ENCODE measurements at places on chromosomes 7 and 10. TPM values are rescaled to one million over a fixed set of nuclear protein-coding genes. Genes with fewer than 3 reads are reported as not detected.

GRCh38 chr7:135160098-135160857 is 10.2 kb downstream of the CYREN start:
- no peak for DNase-seq
- H3K4me1 ChIP-seq: peaks cover 19% of the 10 kb centered on the region
- H3K27me3 ChIP-seq: no peaks in the 10 kb centered on the region
- peaks cover 52% of the 10 kb centered on the region for H3K36me3 ChIP-seq
- H3K27ac ChIP-seq: peak overlapping the region; percentile 14

DNA sequence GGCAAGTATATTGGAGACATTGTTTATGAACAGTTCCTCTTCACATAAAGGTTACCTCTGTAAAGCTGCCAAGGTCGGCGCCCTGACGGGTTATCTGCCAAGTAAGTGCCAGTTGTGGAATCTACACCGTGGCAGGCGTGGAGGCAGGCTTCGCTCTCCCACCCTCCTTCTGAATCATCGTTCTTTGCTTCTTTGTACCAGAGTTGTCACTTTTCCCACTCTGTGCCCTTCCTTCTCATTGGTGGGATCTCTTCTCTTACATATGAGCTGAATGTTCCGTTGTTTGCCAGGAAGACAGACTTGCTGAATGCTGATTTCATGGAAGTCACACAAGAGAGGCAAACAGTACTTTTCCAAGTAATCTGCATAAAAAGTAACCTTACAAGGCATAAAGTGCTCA is 40.6 kb upstream of the PTPRZ1 start:
- H3K36me3 ChIP-seq: no peaks in the 10 kb centered on the region
- DNase-seq: no peak
- H3K4me3 ChIP-seq: no peak overlapping the region

DNA sequence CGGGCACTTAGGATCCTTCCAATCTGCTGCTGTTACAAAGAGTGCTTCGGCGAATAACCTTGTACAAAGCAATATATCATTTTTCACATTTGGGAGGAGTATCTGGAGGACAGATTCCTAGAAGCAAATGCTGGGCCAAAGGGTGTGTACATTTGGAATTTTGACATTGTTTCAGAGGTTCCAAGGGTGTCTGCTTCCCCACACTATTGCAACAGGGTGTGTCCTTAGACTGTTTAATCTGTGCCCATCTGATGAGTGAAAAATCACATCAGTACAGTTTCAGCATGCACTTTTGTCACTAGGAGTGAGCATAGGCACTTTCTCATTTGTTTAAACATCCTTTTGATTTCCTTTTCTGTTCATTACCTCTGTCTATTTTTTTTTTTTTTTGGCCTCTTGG is 8.6 kb upstream of the ELFN1 start:
- no peaks in the 10 kb centered on the region for H3K36me3 ChIP-seq
- H3K27me3 ChIP-seq: peaks cover 56% of the 10 kb centered on the region
- H3K4me1 ChIP-seq: peaks cover 2% of the 10 kb centered on the region
- DNase-seq: no peak
- H3K4me3 ChIP-seq: no peak overlapping the region

DNA sequence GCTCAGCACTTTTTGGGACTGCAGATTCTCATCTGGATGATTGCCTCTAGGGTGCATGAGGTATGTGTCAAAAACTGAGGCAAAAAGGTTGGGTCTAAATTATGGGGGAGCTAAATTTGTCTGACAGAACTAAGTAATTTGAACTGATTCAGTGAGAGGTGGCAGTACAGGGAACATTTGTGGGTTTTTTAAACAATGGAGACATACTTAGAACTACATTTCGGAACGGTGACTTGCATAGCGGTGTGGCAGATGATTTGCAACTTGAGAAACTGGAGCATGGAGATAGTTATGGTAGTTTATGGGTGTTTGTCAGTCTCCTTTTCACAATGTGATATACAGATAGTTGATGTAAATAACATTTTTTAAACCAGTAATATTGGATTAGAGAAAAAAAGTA is 14.6 kb downstream of the TBC1D12 start:
- no peak overlapping the region for H3K4me3 ChIP-seq
- H3K36me3 ChIP-seq: no peaks in the 10 kb centered on the region
- no peaks in the 10 kb centered on the region for H3K27me3 ChIP-seq

GRCh38 chr10:114471906-114472876 is 67.9 kb upstream of the AFAP1L2 start:
- peaks cover 10% of the 10 kb centered on the region for H3K4me1 ChIP-seq
- DNase-seq: no peak
- H3K36me3 ChIP-seq: peaks cover 7% of the 10 kb centered on the region
- no peak overlapping the region for H3K4me3 ChIP-seq
- peak overlapping the region; percentile 65 for H3K27ac ChIP-seq
- no peaks in the 10 kb centered on the region for H3K27me3 ChIP-seq

BCCIP gene
- 69.8 TPM for total RNA-seq

ASIC3 gene
- total RNA-seq: 3.5 TPM

GRCh38 chr7:44983742-44984477 is 5.1 kb upstream of the MYO1G start:
- peaks cover 11% of the 10 kb centered on the region for H3K36me3 ChIP-seq
- H3K4me3 ChIP-seq: peak overlapping the region; percentile 95
- no peaks in the 10 kb centered on the region for H3K27me3 ChIP-seq
- peak overlapping the region; percentile 78 for H3K27ac ChIP-seq
- H3K4me1 ChIP-seq: peaks cover 32% of the 10 kb centered on the region
- DNase-seq: no peak

DNA sequence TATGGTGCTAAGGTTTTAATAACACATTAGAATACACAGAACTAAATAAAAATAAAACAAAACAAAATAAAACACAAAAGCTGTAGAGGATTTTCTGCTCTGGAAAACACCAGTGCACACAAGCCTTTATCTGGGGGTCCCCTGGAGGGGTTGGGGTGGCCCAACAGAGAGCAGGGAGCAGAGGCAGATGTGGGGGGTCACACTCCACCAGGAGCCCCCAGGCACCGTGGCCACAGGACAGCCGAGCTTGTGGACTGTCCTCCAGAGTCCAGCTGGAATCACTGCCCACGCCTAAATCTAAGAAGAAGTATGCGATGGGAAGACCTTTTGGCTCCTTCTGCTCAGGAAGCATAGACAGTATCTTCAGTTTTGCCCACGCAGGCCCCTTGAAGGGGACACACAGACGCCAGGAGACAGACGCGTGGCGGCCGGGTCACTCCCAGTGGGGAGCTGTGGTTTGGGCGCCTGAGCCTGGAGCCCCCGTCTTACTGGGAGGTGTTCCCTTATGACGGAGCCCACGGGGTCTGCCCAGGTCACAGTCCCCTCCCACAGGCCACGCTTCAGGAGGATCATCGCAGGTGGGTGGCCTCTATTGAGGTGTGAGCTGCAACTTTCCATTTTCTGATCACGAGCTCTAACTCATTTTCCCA is 595.0 kb downstream of the PTPRN2 start:
- no peak overlapping the region for H3K4me3 ChIP-seq
- H3K4me1 ChIP-seq: peaks cover 3% of the 10 kb centered on the region
- H3K27me3 ChIP-seq: peaks cover 19% of the 10 kb centered on the region
- H3K36me3 ChIP-seq: no peaks in the 10 kb centered on the region

- H3K4me3 ChIP-seq: peak overlapping the region; percentile 53
- H3K27ac ChIP-seq: peak overlapping the region; percentile 45
- peaks cover 4% of the 10 kb centered on the region for H3K4me1 ChIP-seq
- DNase-seq: no peak
- H3K36me3 ChIP-seq: no peaks in the 10 kb centered on the region
- H3K27me3 ChIP-seq: peaks cover 59% of the 10 kb centered on the region
Measured at GRCh38 chr10:123995461-123996131, 97.8 kb downstream of the CHST15 start.

Measured in progenitor cell of endocrine pancreas (in vitro differentiated cells).